ENCODE measurements at places on chromosomes 16 and 17.

- no peak for DNase-seq
These were observed 45.5 kb downstream of the CYTH1 start for GRCh38 chr17:78736526-78737079.

GRCh38 chr16:50269769-50270509 is 3.6 kb downstream of the ADCY7 start:
- DNase-seq: no peak

- no peak for DNase-seq
These were observed 38.0 kb downstream of the ABCA6 start for GRCh38 chr17:69103557-69104233.

DNA sequence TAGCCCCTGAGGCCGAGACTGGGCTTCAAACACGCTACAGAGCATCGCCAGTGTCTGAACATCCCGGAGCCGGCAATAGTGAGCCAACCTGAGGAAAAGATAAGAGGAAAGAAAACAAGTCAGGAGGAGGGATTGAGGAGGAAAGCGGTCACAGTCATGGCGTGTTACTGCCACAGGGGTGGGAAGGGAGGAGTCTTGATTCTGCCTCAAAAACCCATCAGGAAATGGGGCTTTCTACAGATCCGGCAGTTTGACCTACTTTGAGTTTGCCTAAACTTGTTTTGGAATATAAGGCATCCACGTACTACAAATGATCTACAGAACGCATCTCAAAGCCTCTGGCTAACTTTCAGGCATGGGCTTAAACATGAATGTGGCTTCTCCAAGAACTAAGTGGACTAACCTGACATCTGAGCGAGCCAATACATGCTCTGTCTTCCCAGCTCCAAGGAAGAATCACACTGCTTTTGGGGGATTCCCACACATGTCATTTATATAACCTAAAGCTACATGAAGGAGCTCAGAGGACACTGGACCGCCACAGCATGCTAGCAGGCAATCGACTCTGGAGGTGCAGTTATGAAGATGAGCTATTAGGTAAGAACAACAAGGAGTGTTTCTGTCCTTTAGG is 96.6 kb downstream of the WDR59 start:
- no peak for DNase-seq

- no peak for DNase-seq
These were observed 4.8 kb downstream of the KRT23 start for GRCh38 chr17:40932608-40933007.

- no peak for DNase-seq
These were observed 11.3 kb upstream of the SKAP1 start for GRCh38 chr17:48441231-48441711.

DNA sequence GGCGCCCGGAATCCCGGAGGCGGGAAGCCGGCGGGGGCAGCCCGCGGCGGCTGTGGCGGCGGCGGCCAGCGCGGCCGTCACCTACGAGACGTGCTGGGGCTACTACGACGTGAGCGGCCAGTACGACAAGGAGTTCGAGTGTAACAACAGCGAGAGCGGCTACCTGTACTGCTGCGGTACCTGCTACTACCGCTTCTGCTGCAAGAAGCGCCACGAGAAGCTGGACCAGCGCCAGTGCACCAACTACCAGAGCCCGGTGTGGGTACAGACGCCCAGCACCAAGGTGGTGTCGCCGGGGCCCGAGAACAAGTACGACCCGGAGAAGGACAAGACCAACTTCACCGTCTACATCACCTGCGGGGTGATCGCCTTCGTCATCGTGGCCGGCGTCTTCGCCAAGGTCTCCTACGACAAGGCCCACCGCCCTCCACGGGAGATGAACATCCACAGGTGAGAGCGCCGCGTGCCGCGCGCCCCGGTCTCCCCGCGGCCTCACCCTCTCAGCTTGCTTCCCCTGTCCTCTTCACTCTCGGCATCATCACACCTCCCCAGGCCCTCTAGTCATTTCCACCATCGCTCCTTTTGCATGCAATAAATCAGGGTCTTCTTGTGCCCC is 706 bp downstream of the SHISA6 start:
- no peak for DNase-seq

- DNase-seq: no peak
These were observed at the start of gene OTOP2 for GRCh38 chr17:74924250-74924948. Gene OTOP2, plus strand, starts transcription at chr17:74924273. Its CDS starts 360 bp downstream, at chr17:74924633.

DNA sequence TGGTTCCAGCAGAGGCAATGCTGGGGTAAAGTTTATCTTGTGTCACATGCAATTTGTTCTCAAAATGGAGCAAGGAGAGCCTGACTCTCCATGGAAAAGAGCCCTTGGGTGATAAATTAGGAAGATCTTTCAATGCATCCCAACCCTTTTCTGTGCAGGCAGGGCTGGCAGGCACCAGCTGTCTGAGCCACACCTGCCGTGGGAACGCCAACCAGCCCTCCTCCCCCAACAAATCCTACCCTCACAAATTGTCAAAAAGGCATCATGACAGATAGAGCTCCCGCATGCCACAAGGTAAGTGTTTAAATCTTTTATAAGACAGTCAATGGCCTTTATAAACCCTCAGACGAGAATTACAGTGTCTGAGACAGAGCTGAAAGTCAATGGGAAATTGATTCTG is 418.5 kb upstream of the CDH5 start:
- no peak for DNase-seq
